CD4-positive, alpha-beta memory T cell (primary cell): ENCODE measurements at places on chromosomes 2 and 18. TPM values are rescaled to one million over a fixed set of nuclear protein-coding genes. Genes with fewer than 3 reads are reported as not detected.

Gene MAP2
- 0.41 TPM for total RNA-seq

Gene SCN9A
- not detected for total RNA-seq

Gene DAW1
- not detected for total RNA-seq

Gene EFHD1
- 1.4 TPM for total RNA-seq

Gene CENPO
- total RNA-seq, result 6.1 TPM

Gene PROKR1
- total RNA-seq, result not detected
